Left renal cortex interstitium (tissue), 4 donors: ENCODE measurements at places on chromosomes 4 and X.

DNA sequence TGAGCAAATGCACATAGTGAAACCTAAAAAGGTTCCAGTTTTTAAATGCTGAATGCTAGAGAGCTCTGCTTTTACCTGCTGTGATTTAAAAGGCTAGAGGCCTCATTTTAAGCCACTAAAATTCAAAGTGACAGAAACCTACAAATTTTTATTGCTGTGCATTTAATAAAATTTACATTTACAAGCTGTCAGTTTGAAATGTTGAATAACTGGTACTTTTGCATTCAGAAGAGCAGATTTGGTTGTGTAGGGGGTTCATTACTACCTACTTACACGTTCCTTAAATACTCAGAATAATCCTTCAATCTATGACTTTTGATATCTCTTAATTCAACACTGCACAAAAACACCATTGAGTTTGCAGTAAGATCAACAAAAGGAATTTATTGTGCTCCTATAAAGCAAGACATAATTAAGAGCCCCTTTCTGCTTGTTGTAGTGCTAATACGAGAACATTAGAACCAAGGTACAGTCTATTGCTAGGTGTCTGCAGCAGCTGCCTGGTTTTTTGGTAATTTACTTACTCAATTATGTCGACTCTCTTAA is 27.9 kb downstream of the NKX3-2 start:
- DNase-seq, result no peak

DNA sequence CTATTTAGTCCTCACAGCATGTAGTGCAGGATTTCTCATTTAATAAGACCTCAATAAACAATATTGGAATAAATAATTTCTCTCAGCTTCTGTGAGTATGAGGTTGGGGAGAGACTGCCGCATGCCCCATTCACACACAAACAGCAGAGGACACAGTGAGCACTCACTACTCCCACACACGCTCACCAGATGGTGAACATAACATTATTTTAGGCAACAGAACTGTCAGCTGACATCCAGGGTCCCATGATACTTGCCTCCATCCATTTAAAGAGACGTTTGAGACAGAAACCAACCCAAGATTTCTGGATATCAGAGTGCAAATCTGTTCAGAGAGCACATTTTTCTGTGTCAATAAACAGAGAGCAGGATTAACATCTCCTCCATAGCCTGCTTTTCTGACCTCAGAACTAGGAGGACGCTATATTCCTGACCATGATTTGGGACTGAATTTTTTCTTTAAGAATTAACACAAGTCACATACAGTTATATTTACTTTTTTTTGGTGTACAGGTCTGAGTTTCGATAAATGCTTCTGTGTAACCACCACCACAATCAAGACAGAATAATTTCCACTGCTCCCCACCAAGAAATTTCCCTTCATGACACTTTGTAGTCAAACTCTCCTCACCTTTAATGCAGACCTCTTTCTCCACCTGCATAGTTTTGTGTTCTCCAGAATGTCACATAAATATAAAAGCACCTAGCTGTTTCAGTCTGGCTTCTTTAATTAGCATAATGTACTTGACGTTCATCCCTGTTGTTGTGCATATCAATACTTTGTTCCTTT is 16.7 kb downstream of the GPRIN3 start:
- no peak for DNase-seq

GRCh38 chr4:14841801-14842768 is 160.2 kb upstream of the CPEB2 start:
- no peak for DNase-seq

DNA sequence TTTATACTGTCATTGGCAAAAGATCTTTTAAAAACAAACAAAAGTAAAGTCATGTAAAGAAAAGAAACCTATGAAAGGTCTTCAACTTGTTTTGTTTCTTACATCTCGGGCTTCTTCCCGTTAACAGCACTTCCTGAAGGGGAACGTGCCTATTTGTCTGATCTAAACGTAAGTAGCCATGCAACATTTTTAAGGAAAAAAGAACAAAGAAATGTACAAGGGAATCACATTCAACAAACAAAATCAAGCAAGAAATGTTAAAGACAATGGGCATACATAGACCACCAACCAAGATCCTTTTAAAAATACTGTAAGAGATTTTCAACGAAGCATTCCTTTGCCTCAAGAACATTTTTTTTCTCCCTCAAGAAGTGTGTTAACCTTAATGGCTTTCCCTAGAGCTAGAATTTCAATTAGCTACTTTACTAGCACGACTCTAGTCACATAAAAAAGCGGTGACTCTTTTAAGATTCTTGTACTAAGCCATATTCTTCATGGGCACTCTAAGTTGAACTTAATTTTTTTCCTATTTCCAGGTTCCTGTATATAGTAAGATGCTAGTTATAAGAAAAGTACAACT is 112.0 kb upstream of the TTC29 start:
- peak; percentile 49 for DNase-seq

GRCh38 chr4:5976431-5976830 is 41.8 kb downstream of the C4orf50 start:
- no peak for DNase-seq

- DNase-seq, result no peak
Observed at GRCh38 chrX:154458116-154458953, at the start of gene PLXNA3. PLXNA3 (plus strand) TSS chrX:154458281; CDS start chrX:154460184, 1,903 bp downstream.

- DNase-seq, result no peak
Observed at GRCh38 chr4:109303140-109303496, 660 bp upstream of the COL25A1 start.

DNA sequence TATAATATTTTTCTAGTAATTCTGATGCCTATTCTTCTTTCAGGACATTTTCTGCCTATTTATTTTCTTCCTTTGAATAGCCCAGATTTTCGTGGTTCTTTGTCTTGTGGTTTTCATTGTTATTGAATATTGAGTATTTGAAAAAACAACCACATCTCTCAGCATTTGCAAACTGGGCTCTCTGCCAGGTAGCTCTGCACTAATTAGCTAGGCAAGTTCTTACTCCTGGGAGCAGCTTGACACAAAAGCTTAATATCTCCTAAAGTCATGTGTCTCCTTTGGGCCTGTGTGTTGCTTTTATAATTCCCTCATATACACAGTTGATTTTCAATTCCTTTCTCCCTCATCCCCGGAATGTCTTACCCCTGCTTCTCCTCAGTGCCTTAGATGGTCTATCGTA is 413.5 kb upstream of the GRIA3 start:
- DNase-seq, result no peak

- no peak for DNase-seq
Observed at GRCh38 chr4:20761826-20762225, 61.6 kb downstream of the PACRGL start.
